ENCODE measurements at places on chromosomes 1 and 21.

DNA sequence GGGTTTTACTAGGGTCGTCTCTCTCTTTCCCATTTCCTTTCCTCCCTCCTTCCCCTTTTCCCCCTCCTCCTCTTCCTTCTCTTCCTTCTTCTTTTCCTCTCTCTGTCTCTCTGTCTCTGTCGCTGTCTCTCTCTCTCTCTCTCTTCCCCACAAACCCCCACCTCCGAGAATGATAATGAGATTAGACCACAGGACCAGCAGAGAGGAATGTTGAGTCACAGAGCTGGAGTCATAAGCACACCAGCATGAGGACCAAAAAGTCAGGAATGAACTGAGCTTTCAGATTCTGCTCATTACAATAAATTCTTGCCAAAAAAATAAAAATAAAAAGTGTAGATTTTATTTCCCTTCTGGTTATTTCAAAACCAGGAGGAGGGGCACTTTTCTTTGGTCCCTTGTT is 377.4 kb downstream of the LTN1 start:
- DNase-seq = no peak

GRCh38 chr1:67300561-67300960 is 7.1 kb upstream of the IL12RB2 start:
- DNase-seq = no peak

GRCh38 chr1:222680080-222680479 is 32.2 kb downstream of the AIDA start:
- no peak for DNase-seq

GRCh38 chr1:173948594-173948993 is 31.5 kb upstream of the SERPINC1 start:
- no peak for DNase-seq

DNA sequence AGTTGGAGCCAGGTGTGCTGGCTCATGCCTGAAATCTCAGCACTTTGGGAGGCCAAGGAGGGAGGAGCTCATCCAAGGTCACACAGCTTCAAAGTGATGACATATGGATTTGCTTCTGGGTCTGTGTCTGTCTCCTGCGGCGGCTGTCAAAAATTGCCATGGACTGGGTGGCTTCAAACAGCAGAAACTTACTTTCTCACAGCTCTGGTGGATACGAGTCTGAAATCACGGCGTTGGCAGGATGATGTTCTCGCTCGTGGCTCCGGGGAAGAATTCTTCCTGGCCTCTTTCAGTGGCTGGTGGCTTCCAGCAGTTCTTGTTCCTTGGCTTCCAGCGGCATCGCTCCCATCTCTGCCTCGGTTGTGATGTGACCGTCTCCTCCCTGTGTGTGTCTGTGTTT is 314.8 kb upstream of the C1orf174 start:
- no peak for DNase-seq
